Pons (tissue), 1 donor: ENCODE measurements at places on chromosomes 5 and 9.

- no peak for DNase-seq
Observed at GRCh38 chr5:965604-966344, 42.8 kb upstream of the NKD2 start.

- DNase-seq, result no peak
Observed at GRCh38 chr9:17852108-17852507, 273.2 kb downstream of the SH3GL2 start.

GRCh38 chr5:37836592-37837413 lies 3.0 kb downstream of the GDNF start:
- DNase-seq, result no peak

- peak; percentile 45 for DNase-seq
Observed at GRCh38 chr5:42949348-42950115, 90.6 kb downstream of the ANXA2R start.

DNA sequence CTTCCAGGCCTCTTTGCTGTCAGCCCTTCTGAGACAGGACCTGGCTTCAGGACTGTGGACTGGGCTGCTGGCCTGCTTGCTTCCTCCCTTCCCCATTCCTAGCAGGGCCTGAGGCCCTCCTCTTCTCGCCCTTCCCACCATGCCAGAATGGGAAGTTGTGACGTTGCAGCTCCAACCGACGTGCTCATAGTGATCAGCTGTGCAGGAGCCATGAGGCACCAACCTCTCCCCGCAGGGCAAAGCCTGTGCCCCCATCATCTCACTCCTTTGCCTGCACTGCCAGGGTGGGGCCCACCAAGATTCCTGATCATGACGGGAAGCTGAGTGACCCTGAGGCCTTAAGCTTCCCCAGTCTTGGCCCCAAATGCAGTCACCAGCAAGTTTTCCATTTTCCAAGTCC lies 45.1 kb upstream of the GARNL3 start:
- peak; percentile 29 for DNase-seq

- DNase-seq, result no peak
Observed at GRCh38 chr9:126836216-126836615, 24.2 kb upstream of the ZBTB34 start.

DNA sequence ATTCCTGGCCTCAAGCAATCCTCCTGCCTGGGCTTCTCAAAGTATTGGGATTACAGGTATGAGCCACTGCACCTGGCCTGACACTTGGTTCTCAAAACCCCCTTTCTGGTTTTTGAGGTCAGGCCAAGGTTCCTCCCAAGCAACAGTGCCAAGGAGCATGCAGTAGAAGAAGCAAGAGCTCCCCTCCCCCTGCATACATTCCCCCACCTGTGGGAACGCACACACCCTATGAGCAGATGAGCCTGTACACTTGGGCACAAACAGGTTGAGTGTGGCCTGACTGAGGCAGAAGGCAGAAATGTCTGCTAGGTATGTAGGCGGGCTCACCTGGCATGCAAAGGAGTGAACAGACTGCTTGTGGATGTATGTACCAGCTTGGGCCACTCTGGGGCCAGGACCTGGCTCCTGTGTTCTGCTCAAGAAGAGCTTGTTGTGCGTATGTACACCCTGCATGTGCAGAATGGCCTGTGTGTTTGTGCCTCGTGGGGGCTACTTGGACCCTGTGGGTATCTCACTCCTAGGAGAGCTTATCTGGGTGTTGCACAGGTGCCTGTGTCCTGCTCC lies 1.7 kb downstream of the GPRIN1 start:
- no peak for DNase-seq

GRCh38 chr5:51684794-51685355 lies 301.6 kb downstream of the ISL1 start:
- no peak for DNase-seq

DNA sequence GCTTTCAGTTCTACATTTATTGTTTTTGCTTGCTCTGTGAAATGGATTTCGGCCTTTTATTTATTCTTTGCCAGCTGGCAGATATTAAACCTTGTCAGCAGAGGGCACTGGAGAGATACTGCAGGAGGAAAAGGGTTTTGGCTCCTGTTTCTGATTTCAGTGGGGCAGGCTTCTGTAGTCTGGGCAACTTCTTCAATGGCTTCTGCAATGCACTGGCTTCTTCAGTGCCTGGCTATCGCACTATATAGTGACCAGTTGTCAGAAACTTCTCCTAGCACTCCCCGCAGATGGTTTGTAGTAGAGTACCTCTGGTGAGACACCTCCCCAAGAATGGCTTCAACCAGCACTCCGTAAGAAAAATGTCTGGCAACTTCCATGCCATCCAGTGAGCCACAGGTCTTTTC lies 3.2 kb upstream of the NFX1 start:
- peak; percentile 88 for DNase-seq

DNA sequence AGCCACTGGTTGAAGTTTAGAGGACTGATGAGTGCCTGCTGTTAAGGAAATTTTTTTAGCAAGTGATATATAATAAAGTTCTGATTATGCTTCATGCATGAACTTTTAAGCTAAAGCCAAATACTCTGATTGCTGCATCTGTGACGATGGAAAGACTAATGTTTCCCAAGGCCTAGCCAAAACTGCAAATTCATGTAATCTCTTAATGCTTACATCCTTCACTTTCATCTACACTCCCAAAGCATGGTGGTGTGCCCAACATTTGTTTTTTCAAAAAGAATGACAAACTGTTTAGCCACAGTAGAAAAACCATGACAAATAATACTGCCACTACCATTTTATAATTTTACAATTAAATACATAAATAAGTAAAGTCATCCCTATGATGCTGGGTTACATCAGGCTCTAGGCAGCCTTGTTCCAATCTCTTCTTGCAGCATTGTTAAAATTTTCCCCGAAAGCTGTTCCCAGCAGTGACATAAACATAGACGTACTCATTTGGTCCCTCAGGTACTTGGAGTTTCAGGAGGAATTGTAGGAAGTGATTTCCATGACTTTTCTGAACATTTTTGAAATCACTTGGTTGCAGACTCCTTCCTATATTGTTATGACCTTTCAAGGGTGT lies 625.3 kb upstream of the DMAC1 start:
- no peak for DNase-seq

DNA sequence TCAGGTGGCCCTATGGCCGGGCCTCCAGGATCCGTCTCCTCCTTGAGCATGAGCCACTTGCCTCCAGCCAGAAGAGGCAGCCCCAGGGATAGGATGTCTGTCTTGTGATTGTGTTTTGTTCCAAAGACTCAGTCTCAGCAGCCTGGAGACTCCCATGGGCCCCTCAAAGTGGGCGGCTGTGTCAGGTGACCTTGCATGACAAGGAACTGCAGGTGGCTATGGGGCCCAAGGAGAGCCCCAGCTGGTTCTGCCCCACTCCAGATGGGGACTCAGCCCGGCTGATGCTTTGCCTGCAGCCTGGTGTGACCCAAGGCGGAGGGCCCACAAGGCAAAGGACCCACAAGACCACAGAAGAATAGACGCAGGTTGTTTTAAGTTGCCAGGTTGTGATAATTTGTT lies 284.3 kb upstream of the IRX4 start:
- no peak for DNase-seq

GRCh38 chr5:78795757-78796156 lies 147.2 kb upstream of the LHFPL2 start:
- no peak for DNase-seq

DNA sequence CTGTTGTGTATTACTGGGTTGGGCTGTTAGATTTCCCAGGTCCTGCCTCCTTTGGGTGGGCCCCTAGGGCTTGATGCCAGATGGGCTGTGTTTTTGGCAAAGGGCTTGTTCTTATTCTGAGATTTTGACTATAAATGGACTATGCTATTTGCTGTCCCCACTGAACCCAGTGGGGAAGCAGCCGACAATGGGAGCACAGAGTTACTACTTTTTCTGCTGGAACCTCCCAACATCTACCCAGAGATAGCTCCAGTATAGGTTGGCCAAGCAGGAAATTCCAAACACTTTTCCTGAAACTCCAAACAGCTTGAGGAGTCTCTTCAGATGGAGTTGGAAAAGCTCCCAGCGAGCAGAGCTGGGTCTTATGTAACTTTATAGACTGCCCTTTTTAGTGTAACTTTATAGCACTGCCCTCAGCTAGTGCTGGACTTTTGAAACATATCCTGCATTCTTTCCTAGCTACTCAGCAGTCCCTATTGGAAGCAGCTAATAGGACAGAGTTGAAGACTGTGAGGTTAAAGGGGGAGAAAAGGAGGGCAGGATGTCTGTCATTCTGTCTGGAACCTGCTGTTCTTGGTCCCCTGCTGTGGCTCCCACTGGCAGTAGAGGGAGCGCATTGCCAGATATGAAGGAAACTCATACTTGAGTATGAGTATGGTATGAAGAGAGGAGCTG lies 21.0 kb downstream of the RUSC2 start:
- peak; percentile 49 for DNase-seq

DNA sequence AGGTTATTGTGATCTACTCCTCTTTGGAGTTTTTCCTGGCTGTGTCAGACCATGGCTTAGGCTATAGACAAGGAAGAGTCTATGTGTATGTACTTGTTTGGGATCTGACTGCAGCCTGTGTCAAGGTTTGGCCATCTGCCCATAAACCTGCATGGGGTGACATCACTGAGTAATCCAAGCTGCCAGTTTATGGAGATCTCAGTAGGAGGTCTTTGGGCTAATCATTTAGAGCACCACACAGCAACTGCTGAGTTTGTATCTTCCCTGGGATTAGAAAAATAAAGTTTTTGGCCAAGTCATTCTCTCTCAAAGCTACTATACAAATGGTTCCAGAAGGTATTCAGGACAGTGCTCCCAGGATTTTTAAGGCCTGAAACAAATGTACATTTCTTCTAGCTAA lies 65.5 kb upstream of the HSPB3 start:
- DNase-seq, result peak; percentile 45

DNA sequence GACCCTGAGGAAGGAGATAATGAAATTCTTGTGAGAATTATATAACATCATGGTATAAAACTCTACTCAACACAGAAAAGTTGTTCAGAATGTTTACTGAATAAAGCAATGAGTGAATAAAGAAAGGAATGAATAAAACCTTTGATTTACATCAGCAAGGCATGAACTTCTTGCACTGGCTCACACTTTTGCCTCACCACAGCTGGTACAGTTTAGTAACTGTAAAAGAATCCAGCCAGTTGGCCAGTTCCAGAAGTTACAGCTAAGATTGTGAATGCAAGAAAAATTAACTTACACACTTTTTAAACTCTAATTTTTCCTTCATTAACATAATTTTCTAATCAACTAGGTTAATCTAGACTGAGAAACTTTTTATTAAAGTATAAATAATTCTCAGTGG lies 490.9 kb downstream of the NFIB start:
- no peak for DNase-seq

- DNase-seq, result no peak
Observed at GRCh38 chr5:93209476-93209875, 371.5 kb downstream of the NR2F1-AS1 start.

- peak; percentile 19 for DNase-seq
Observed at GRCh38 chr5:159469496-159470372, 139.4 kb upstream of the IL12B start.

GRCh38 chr9:123346026-123346425 lies 10.0 kb upstream of the CRB2 start:
- no peak for DNase-seq

DNA sequence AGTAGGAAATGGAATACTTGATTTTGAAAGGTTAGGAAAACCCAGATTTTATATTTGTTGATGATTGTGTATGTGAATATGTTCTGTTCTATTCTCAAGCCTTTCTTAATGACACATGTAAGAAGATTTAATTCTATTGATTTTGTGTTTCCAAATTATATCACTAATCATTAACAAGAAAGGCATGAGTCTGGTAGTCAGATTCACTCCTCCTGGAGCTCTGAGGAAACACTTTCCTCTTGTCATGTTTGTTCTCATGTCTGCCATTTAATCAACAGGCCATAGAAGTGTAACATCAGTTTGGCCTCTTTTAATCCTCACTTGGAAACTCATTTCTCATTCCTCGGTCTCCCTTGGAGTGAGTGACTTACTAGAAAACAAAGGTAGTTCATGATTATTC lies 40.6 kb upstream of the F2R start:
- DNase-seq, result no peak

- no peak for DNase-seq
Observed at GRCh38 chr9:16721972-16722371, 148.5 kb downstream of the BNC2 start.

GRCh38 chr9:106897751-106898150 lies 34.8 kb downstream of the ZNF462 start:
- no peak for DNase-seq

GRCh38 chr9:12955510-12956163 lies 180.8 kb downstream of the LURAP1L start:
- no peak for DNase-seq

DNA sequence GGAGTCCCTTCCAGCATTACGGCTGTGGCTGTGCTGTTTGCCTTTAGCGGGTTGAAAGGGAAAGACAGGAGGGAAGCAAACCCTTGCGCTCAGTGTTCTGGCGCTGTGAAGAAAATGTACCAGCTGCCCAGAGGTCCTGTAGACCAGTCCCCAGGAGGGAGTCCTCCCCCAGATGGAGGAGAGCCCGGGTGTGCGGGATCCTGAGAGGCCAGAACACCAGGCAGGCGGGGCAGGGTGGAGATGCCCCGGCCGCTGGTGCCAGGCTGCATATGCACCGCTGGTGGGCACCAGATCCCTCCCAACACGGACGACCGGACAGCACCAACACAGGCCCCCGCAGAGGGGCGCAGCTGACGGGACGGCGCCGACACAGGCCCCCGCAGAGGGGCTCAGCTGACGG lies 37.2 kb upstream of the SLC9A3 start:
- no peak for DNase-seq

- DNase-seq, result no peak
Observed at GRCh38 chr5:60997721-60998120, 52.7 kb downstream of the NDUFAF2 start.

DNA sequence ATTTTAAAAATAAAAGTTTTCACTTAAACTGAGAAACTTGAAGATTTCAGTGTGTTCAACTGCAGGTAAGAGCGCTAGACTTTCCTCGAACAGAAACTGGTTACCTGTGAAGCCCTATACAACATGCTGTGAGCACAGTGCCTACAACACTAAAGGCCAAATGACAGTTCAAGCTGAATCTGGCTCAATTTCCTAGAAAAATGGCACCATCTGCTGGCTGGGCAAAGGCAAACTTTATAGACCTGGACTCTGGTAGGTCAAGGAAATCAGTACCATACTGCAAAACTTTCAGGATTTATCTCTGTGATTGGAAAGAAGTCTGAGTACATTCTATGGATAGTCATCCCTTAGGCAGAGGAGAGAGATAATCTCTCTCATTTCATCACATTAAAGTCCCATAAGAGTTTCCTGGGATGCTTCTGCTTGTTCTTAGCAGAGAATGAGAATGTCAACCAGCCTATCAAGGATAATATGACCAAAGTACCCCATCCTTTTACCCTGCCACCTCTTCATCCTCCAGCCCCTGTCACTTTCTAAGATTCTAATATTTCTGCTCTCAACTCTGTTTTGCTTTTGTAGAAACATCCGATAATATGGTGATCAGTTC lies 31.8 kb upstream of the FOXB2 start:
- peak; percentile 89 for DNase-seq

GRCh38 chr9:121636341-121636865 lies 15.0 kb upstream of the DAB2IP start:
- peak; percentile 64 for DNase-seq

GRCh38 chr9:86405926-86406325 lies 51.7 kb upstream of the TUT7 start:
- DNase-seq, result peak; percentile 29

- DNase-seq, result peak; percentile 69
Observed at GRCh38 chr9:75873712-75874111, 16.8 kb upstream of the PCSK5 start.

- no peak for DNase-seq
Observed at GRCh38 chr5:77225531-77225930, 15.1 kb downstream of the PDE8B start.

GRCh38 chr5:86124333-86124732 lies 493.4 kb upstream of the COX7C start:
- no peak for DNase-seq
